Muscle of leg (tissue), 16 donors: ENCODE measurements at places on chromosomes 16 and 17. TPM values are rescaled to one million over a fixed set of nuclear protein-coding genes. Genes with fewer than 3 reads are reported as not detected.

GRCh38 chr16:6913566-6913965 is 419.1 kb upstream of the RBFOX1 start:
- H3K4me3 ChIP-seq: no peak overlapping the region
- H3K27me3 ChIP-seq: no peaks in the 10 kb centered on the region
- no peak overlapping the region for H3K27ac ChIP-seq

DNA sequence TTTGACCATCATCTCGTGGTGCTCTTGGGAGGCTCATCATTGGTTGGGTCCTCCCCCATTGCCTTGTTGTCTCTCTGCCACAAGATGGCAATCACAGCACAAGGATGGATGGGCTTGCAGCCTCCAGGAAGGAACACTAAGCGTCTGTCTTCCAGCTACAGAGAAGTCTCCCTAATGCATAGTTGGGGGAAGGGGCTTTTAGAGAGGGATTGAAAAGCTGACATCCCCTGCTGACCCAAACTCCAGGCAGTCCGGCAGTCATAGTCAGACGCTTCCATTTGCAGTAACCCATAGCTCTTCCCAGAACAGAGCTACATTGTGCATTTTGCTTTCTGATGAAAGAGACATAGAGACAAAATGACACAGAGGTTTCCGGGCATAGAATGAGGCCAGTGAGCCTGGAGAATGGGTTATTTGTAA is 111.4 kb downstream of the UTP18 start:
- no peaks in the 10 kb centered on the region for H3K27me3 ChIP-seq
- H3K4me3 ChIP-seq: no peak overlapping the region
- no peaks in the 10 kb centered on the region for H3K4me1 ChIP-seq

DNA sequence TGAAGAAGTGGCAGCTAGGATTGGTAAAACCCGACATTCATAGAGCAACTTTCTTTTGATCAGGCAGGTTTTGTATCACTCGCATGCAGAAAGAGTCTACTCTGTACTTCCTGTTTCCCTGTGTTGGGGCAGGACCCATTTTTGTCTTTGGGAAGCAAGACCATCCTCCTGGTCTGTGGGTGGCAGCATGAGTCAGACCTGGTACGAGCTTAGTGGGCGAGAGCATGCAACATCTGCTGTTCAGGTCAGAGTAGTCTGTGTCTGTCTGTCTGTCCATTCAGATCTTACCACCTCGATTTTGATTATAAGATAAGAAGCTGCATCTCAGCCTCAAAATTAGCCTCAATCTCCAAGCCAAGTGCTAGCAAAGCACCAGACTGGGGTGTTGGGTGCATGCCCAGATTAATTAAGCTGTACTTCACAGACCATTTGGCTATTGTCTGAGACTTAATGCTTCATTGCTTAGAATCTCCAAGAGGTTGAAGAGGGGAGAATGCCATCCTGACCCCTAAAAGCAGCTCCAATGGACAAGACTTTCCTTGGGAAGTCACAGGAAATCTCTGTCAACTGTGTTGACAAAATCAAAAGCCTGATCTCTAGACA is 110.9 kb downstream of the XYLT1 start:
- peaks cover 19% of the 10 kb centered on the region for H3K4me1 ChIP-seq
- no peak overlapping the region for H3K27ac ChIP-seq
- no peaks in the 10 kb centered on the region for H3K27me3 ChIP-seq
- no peak overlapping the region for H3K4me3 ChIP-seq

GRCh38 chr17:74202938-74203337 is 540 bp upstream of the RPL38 start:
- H3K27me3 ChIP-seq: peaks cover 8% of the 10 kb centered on the region
- H3K27ac ChIP-seq: no peak overlapping the region
- peaks cover 27% of the 10 kb centered on the region for H3K36me3 ChIP-seq
- H3K4me3 ChIP-seq: peak overlapping the region; percentile 10
- DNase-seq: peak; percentile 53

GRCh38 chr16:79429381-79430190 is 171.0 kb downstream of the MAF start:
- H3K36me3 ChIP-seq: no peaks in the 10 kb centered on the region
- H3K27me3 ChIP-seq: peaks cover 2% of the 10 kb centered on the region
- peaks cover 19% of the 10 kb centered on the region for H3K4me1 ChIP-seq
- peak overlapping the region; percentile 42 for H3K27ac ChIP-seq
- DNase-seq: peak; percentile 83

DNA sequence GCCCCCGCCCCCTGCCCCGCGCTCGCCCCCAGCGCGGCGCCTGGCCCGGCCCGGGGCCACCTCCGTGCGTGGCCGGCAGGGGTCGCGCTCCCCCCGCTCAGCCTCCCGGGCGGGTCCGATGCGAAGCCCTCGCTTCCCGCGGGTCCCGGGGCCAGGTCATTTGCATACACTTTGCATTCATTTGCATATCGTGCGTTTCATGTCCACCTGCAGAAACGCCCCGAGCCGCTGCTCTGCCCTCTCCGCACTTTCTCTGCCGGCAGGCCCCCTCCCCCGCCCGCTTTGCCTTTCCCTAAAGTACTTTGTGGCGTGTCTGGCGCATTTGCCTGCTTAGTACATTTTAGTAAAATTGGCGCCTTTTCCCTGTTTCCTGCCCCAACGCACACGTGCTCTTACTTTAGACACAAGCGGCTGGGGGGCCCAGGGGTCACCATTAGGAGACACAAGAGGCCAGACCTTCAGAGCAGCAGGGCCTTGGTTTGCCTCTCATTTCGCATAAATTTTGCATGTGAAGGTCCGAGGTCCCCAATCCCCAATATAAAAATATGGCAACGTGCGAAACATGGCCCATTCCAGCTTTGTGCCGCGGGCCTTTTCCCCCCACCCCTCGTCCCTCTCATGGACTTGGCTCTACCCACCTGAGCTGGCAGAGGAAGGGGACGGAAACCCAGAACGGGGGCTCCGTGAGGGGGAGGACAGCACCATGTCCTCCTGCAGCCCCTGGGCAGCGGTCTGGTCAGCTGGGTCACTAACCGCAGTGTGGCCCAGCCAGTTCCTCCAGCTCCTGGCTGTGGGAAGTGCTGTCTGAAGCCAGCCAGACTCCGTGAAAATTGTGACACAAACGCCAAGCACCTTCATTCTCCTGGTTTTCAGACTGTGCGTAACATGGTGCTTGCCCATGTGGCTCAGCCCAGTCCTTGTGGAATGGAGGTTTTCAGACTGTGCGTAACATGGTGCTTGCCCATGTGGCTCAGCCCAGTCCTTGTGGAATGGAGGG is 34.8 kb downstream of the CBFA2T3 start:
- peak; percentile 67 for DNase-seq
- peaks cover 15% of the 10 kb centered on the region for H3K27me3 ChIP-seq
- H3K4me3 ChIP-seq: no peak overlapping the region
- peaks cover 35% of the 10 kb centered on the region for H3K4me1 ChIP-seq
- H3K27ac ChIP-seq: no peak overlapping the region

GRCh38 chr17:80703142-80703478 is 158.5 kb downstream of the RPTOR start:
- H3K27me3 ChIP-seq: no peaks in the 10 kb centered on the region
- H3K36me3 ChIP-seq: peaks cover 8% of the 10 kb centered on the region
- H3K4me3 ChIP-seq: no peak overlapping the region
- H3K4me1 ChIP-seq: no peaks in the 10 kb centered on the region
- H3K27ac ChIP-seq: no peak overlapping the region

- H3K27ac ChIP-seq: no peak overlapping the region
- H3K27me3 ChIP-seq: no peaks in the 10 kb centered on the region
- H3K36me3 ChIP-seq: peaks cover 40% of the 10 kb centered on the region
- H3K4me3 ChIP-seq: no peak overlapping the region
- DNase-seq: no peak
Measured at GRCh38 chr16:56408379-56409098, 16.8 kb downstream of the AMFR start.

DNA sequence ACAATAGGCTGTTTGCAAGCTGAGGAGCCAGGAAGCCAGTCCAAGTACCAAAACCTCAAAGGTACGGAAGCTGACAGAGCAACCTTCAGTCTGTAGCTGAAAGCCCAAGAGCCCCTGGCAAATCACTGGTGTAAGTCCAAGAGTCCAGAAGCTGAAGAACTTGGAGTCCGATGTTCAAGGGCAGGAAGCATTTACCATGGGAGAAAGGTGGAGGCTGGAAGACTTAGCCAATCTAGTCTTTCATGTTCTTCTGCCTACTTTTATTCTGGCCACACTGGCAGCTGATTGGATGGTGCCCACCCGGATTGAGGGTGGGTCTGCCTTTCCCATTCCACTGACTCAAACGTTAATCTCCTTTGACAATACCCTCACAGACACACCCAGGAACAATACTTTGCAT is 15.3 kb downstream of the CD300LB start:
- DNase-seq: no peak
- peaks cover 3% of the 10 kb centered on the region for H3K27me3 ChIP-seq
- no peak overlapping the region for H3K4me3 ChIP-seq
- H3K4me1 ChIP-seq: no peaks in the 10 kb centered on the region

DNA sequence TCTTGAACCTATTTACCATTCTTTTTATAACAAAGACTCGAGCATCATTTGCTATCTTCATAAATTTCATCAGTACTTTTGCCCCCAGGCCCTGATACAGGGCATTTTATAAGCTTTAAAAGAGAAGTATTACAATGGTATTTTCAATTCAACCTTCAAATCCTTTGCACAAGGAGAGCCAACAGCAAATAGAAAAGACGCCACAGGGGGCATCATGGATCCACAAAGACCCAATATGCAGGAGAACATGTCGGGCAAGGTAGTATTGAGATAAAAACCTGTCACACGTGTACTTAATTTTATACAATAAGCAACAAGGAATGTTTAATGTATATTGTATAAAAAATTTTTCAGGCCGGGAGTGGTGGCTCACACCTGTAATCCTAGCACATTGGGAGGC is 10.2 kb downstream of the MAP3K14 start:
- H3K4me1 ChIP-seq: peaks cover 54% of the 10 kb centered on the region
- H3K4me3 ChIP-seq: no peak overlapping the region
- H3K27me3 ChIP-seq: no peaks in the 10 kb centered on the region
- H3K36me3 ChIP-seq: peaks cover 6% of the 10 kb centered on the region

GRCh38 chr16:62105244-62105643 is 69.0 kb upstream of the CDH8 start:
- no peak for DNase-seq
- no peaks in the 10 kb centered on the region for H3K4me1 ChIP-seq
- no peak overlapping the region for H3K4me3 ChIP-seq
- no peak overlapping the region for H3K27ac ChIP-seq
- no peaks in the 10 kb centered on the region for H3K27me3 ChIP-seq

DNA sequence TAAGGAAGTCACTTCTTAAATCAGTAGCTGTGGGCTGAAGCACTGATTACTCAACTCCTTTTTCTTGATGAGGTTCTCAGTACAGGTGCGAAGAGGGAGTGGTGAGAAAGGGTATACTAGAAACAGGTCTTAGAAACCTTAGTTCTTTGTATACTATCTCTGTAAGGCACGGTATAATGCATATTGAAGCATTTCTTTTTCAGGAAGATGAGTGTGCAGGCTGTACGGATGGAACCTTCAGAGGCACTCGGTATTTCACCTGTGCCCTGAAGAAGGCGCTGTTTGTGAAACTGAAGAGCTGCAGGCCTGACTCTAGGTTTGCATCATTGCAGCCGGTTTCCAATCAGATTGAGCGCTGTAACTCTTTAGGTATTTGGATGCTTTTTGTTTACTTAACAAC is 39.2 kb downstream of the CYLD start:
- no peak for DNase-seq
- H3K27ac ChIP-seq: no peak overlapping the region
- H3K4me3 ChIP-seq: no peak overlapping the region

The DUSP3 gene
- 61.0 TPM for total RNA-seq

The TMEM88 gene
- total RNA-seq: 18.4 TPM

The ACSM2B gene
- 0.18 TPM for total RNA-seq

The SLC9A5 gene
- 0.40 TPM for total RNA-seq

The RASL10B gene
- 1.9 TPM for total RNA-seq
